GM19239 (cell line): ENCODE measurements at places on chromosomes 6 and 20.

- no peak for DNase-seq
These were observed 180.8 kb upstream of the HEY2 start for GRCh38 chr6:125568609-125569008.

GRCh38 chr20:7989379-7989778 lies 30.2 kb downstream of the TMX4 start:
- no peak for DNase-seq

GRCh38 chr6:169162249-169162648 lies 91.4 kb downstream of the THBS2 start:
- DNase-seq, result no peak

DNA sequence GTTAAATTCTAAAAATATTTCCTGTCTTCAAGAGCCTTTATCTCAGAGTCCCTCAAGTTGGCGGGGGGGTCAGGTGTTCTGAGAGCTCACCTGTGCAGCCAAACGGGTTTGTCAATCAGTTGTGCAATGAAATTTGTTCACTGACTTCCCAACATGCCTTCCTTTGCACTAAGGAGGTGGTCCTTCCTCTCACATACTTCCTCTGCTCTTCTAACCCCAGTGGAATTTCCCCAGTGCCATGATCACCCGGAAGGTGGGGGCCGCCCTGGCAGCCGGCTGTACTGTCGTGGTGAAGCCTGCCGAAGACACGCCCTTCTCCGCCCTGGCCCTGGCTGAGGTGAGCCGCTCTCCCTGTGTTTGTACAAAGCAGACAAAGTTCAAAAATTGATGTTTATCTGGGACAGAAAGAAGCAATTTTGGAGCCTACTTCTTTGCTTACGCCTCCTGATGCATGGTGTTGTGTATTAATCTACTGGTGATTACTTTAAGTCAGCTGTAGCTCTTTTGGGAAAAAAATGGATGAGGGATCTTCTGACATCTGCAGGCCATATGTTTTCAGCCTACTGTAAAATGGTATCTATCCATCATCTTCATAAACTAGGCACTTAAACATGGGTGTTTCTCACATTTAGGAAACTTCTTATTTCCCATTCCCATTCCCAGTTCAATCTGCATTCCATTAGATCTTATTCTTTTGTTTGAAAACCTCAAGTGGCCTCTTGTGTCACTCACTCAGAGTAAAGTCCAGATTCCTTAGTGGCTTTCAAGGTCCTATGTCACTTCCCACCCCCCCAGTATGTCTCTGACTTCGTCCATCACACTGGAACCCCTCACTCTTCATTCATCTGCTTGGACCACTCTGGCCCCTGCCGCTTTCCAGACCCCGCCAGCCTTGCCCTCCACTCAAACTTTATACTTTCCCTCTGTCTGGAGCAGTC lies 10.1 kb downstream of the ALDH5A1 start:
- no peak for DNase-seq

GRCh38 chr6:147366290-147366689 lies 142.2 kb upstream of the SAMD5 start:
- DNase-seq, result no peak

DNA sequence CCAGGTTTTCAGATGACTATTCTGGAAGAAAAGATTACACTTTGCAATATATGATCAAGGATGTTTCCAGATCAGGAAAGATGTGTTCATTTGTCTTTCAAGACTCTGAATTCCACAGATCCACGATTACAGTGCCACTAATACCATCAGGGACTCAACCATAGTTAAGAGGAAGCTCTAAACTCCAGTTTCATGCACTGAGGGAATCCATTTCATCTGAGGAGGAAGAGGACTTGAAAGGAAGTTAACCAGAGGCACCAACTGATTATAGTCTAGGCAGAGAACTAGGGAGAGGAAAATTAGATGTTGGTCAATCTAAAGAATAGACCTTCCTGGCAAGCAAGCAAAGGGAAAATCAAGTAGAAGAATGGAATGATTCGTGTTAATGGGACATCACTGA lies 218.3 kb upstream of the PRDM1 start:
- DNase-seq, result no peak

GRCh38 chr6:133804265-133804664 lies 84.6 kb upstream of the TCF21 start:
- DNase-seq, result no peak

DNA sequence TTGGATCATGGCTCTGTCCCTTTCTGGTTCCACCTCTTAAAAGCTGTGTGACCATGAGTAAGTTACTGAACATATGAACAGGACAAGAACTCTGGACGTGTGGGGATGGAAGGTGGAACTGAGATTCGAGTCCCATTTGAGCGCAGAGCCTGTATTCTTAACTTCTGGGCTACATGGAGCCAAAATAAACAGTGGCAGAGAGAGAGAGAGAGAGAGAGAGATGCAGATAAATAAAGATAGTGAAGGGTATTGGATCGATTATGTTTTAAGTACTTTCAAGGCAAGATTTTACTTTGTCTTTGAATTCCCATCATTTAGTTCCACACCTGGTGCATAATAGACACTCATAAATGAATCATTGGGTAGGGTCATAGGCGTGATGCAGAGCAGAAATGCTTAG lies 39.7 kb downstream of the SLC35D3 start:
- no peak for DNase-seq

GRCh38 chr20:58853976-58854637 lies 1.6 kb downstream of the GNAS start:
- DNase-seq, result no peak
